Transverse colon (tissue), 4 donors: ENCODE measurements at places on chromosomes 5 and 9.
A peak's percentile ranks its signal among the peaks of the same experiment; 100 is the strongest.

- DNase-seq, result no peak
Measured at GRCh38 chr9:133945314-133945975, 46.7 kb downstream of the VAV2 start.

DNA sequence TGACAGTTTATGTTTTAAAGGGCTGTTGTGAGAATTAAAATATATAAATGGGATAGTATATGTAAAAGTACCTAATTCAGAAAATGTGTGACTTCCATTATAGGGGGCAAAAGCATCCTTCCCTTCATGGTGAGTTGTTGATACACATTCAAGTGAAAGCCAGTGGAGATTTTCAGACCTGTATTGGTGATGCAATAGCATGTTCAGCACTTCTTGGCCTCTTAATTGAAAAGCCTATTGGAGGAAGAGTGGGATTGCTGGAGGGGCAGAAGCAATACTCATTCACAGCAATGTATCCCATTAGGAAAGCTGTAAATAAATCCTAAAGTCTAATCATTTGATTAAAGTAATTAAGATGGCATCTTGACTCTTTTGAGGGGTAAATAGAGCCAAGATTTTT, 17.4 kb downstream of the TRIM32 start:
- no peak for DNase-seq

DNA sequence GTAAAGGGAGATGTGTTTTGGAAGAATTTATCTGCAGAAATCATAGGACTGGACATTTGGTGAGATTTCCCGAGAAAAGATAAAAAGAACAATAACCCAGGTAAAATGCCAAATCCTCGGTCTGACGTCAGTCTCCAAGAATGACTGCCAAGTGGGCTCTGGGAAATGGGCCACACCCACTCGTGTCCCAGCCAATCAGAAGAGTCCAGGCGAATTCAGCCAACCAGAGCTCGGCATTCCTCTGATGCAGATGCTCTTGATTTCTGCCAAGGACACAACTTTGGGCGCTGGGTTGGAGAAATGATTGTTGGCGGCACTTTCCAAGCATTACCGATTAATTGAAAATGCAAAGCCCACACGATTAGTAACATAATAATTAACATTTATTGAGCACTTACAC, 73.3 kb downstream of the FGF18 start:
- DNase-seq, result no peak

DNA sequence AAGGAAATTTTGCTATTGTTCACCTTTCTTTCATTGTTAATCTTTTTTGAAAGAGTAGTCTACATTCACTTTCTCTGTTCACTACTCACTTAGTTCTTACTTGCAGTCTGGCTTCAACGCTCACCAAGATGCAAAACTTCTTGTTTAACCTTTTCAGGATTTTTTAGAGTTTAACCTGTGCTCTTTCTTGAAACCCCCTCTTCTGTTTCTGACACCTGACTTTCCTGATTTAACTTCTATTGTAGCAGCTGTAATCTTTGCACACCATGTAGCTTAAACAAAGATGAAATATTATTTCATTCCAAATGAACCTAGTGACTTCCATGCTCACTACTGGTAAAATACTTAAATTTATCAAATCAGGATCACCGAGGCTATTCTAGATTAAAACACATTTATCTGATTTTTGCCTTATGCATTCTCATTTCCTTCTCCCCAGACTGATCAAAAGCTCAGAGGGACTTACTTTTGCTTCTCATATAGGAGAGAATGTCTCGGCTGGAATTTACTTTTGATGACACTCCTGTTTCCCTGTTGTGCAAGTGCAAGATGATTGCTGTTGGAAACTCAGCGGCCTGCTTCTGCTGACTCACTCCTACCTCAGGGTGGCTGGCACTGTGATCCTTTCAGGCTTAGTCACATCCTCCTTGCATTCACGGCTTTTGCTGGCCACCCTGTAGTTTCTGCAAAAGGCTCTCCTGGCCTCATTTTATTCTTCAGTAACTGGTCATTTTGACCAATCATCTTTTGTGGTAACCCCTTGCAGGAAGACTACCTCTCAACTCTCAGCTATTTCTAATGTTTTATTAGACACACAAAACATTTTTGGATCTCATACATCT, 109.3 kb upstream of the IFNE start:
- peak; percentile 15 for DNase-seq

DNA sequence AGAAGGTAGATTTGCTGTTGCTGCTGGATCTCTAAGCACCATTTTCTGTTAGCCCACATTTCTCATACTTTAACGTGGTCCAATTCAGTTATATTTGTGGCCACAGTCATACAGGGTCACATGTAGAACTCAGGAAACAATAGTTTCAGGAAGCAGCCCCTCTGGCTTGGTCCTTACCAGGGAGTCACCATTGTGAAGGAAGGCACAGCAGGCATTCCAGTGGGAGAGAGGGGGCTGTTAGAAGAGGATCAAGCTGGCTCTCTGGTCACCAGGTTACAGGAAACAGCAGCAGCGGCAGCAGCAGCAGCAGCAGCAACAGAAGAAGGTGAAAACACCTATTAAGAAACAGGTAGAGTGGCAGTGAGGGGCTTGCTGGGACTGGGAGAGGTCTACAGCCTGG, 14.5 kb downstream of the C9orf43 start:
- no peak for DNase-seq

- peak; percentile 24 for DNase-seq
Measured at GRCh38 chr9:16869131-16869881, 1.2 kb downstream of the BNC2 start.

- no peak for DNase-seq
Measured at GRCh38 chr9:124735121-124735520, 36.0 kb downstream of the NR6A1 start.

- no peak for DNase-seq
Measured at GRCh38 chr9:72089451-72090130, 29.2 kb upstream of the C9orf57 start.

DNA sequence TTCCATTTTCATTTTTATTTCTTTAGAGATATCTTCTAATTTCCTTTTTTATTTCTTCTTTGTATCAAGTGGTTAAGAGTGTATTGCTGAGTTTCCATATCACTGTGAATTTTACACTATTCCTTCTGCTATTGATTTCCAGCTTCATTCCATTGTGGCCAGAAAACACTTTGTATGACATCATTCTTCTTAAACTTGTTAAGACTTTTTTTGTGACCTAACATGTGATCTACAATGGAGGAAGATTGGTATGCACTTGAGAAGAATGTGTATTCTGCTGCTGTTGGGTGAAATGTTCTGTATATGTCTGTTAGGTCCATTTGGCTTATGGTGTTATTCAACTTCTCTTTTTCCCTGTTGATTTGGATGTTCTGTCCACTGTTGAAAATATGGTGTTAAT, 274.2 kb upstream of the PUM3 start:
- DNase-seq, result no peak

DNA sequence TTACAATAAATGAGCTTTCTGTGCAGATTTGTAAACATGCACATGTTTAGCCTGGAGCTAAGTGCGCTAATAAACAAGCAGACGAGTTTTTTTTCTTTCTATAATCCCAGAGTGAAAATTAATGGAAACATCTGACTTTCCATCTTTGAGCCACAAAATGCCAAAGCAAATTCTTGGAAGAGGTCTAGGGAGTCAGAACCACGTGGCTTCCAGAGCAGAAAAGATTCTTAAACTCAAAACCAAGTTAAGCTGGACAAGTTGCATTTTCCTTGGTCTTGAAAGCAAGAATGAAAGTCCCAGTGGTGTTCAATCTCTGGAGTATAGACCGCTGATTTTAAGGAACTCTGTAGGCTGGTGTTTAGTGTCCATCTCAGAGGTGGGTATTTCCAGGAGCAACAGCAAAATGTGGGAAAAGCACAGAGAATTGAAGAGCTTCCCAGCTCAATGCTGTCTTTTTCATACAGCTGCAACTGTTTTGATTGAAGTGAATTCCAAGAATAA, 71.4 kb downstream of the MYO10 start:
- no peak for DNase-seq

DNA sequence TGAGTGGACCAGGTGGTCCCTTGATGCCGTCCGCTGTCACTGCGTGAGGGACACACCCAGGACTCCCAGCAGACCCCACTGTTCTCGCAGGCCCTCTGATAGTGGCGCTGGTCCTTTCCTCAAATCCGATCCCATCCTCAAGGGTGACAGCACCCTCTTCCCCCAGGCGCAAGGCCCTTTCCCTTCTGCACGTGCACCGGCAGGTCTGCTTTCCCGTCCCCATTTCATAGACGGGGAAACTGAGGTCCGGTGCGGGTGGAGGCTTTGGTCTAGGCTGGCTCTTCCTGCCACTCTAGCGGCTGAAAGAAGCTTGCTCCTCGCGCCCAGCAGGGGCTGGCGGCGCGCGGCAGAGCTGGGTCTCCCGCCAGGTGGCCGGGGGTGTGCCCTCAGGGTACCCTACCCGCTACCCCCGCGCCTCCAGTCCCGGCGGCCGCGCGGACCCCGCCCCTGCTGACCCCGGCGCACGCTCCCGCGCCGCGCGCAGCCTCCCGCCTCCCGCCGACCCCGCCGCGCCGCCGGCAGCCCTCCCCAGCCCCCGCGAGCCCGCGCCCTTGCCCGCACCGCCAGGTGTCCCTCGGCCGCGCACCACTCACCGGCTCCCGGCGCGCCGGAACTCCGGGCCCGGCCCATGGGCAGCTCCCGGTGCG, 453 bp downstream of the RASGEF1C start:
- no peak for DNase-seq

DNA sequence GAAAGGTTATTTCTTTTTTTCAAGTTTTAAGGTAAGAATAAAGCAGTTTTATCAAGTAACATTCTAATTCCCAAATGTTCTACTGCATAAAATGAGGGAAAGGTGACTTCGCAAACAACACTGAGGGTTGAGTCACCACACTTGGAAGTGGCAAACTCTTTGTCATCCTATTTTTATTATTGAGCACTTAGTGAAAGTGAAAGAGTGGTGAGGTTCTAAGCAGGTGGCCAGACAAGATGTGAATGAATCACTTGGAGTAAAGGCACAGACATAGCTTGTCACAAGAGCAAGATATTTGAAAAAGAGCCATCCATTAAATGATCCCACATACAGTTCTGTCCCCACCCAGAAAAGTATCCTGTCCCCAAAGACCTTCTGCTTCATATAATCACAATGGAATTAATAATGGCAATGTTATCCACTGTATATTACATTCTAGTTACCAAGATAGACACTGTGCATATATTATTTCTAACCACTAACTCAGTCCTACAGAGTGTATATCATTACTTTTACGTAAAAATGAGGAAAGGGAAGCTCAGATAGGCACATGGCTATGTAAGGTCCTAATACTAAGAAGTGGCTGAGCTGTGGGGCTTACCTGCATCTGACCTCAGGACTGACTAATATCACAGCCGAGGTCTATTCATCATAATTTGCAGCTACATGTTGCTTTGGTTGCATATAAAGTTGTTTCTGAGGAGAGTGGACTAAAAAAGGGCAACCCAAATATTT, 730.4 kb upstream of the MEF2C start:
- no peak for DNase-seq

GRCh38 chr9:11039006-11039405, 426.2 kb upstream of the PTPRD start:
- DNase-seq, result no peak

GRCh38 chr9:7129391-7129790, 371.6 kb downstream of the KDM4C start:
- no peak for DNase-seq

DNA sequence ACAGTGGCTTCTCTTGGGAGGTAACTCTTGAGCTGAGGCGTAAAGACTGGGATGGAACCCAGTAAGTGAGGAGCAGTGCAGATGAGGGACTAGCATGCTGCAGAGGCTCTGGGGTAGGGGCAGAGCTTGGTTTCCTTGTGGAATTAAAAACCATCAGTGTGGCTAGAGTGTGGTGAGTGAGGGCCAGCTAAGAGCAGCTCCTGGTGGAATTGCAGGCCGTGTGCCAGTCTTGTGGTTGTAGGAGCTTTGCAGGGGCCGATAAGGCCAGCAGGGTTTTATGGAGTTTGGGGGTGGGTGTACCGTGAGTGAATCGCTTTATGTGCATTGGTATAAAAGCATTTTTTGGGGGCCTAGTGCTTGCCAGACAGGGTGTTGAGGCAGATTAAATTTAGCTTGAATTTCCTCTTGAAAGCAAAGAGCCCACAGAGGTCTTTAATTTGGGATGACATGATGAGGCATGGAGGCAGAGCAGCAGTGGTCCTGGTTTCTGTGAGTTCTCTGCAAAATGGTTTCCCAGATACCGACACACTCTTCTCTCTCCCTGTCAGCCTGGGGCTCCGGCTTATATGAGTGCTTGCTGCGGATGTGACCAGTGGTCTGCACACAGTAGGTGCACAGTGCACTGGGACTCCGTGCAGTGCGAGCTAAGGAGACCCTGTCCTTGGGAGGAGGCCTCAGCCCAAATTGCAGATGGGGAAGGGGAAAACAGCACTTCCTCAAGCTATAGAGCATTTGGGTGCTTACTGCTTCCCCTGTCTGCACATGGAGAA, 176.4 kb upstream of the PITX1 start:
- DNase-seq, result no peak

- no peak for DNase-seq
Measured at GRCh38 chr9:121107029-121107428, 32.3 kb downstream of the CNTRL start.

DNA sequence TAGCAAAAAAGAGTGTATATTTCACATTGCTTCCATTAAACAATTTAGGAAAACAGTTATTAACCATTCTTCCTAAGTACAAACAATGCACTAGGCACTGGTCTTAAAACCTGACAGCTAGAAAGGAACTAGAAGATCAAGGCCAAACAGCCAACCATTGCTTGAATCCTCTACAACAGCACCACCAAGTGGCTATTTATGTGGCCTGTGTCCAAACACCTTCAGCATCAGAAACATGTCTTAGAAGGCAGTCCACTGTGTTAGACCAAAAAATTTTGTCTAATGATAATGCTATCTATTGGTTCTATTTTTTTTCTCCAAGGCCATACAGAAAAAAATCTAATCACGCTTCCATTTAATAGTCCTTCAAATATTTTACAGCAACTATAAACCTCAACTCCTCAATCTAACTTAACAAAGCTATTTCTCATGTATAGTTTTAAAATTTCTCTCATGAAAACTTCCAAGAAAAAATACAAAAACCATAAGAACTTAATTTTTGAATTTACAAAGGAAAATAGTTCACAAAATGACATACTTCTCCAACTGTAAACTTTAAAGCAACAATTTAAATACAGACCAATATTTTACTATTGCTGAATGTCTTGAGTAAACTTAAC, 36.1 kb downstream of the CAAP1 start:
- DNase-seq, result peak; percentile 21

GRCh38 chr9:36319806-36320205, 61.6 kb upstream of the GNE start:
- DNase-seq, result peak; percentile 66

GRCh38 chr9:115116421-115117284, 1.3 kb downstream of the TNC start:
- DNase-seq, result no peak

- no peak for DNase-seq
Measured at GRCh38 chr9:15007698-15008097, 97.5 kb upstream of the FREM1 start.

GRCh38 chr5:169085636-169086035, 215.3 kb downstream of the SLIT3 start:
- no peak for DNase-seq

- no peak for DNase-seq
Measured at GRCh38 chr9:84785792-84786547, 116.4 kb downstream of the NTRK2 start.

GRCh38 chr5:124704594-124705284, 41.7 kb downstream of the ZNF608 start:
- no peak for DNase-seq
